T-helper 17 cell (primary cell): ENCODE measurements at places on chromosomes 13 and 19.

GRCh38 chr13:112330479-112331381, 45.4 kb upstream of the SPACA7 start:
- no peak for DNase-seq

DNA sequence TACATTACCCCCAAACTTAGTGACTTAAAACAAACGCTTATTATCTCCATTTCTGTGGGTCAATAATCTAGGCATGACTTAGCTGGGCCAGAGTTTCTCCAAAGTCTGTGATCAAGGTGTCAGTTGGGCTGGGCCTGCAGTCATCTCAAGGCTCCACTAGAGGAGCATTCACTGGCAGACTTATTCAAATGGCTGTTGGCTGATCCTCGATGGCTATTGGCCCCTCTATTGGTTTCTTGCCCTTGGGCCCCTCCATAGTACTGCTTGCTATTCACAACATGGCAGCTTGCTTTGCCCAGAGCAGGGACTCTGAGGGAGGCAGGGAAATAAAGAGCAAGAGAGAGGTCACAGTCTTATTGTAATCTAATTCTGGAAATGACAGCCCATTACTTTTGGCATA, 57.6 kb downstream of the RCBTB2 start:
- DNase-seq = no peak

- DNase-seq = no peak
These were observed 126.7 kb upstream of the MRI1 start for GRCh38 chr19:13637664-13638063.

DNA sequence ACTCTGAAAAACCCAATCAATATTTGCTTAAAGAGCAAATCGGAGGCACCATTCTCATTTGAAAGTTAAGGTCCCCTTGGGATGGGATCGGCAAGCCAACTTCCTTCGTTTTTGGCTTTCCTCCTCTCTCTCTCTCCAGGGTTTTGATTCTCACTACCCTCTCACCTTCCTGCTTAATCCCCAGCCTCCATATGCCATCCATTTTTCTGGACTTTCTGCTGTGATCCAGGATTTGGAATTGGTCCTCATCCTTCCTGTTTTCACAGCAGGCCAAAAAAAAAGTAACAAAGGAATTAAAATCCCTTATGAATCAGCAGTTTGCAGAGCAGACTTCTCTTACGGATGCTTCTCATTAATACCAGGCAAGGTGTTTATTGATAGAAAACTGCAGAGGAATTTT, 283.1 kb upstream of the TMTC4 start:
- no peak for DNase-seq

- no peak for DNase-seq
These were observed 920 bp upstream of the SIGLEC7 start for GRCh38 chr19:51141181-51141580.

DNA sequence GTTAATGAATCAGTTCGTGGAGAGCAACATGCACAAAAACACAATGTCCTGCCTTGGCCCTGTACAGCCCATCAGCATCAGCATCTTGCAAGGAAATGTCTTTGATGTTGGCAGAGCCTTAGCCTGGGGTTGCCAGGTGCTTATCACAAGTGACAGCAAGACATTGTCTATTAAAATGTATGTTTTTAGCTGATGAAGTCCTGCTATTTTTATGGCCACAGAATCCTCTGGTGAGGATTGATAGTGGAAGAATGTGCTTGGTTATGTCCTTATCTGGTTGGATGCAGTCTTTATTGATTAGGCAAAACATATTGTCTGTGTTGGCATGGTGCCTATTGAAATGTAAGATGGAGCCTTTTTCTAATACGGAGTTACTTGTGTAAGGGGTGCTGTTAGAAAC, 1427.0 kb upstream of the MIR17HG start:
- no peak for DNase-seq

- DNase-seq = no peak
These were observed 3.9 kb downstream of the FBXO17 start for GRCh38 chr19:38971672-38972071.

- DNase-seq = no peak
These were observed 25.5 kb upstream of the FBXO17 start for GRCh38 chr19:39001041-39001440.

GRCh38 chr19:17411801-17412200, 6.4 kb upstream of the BST2 start:
- no peak for DNase-seq

DNA sequence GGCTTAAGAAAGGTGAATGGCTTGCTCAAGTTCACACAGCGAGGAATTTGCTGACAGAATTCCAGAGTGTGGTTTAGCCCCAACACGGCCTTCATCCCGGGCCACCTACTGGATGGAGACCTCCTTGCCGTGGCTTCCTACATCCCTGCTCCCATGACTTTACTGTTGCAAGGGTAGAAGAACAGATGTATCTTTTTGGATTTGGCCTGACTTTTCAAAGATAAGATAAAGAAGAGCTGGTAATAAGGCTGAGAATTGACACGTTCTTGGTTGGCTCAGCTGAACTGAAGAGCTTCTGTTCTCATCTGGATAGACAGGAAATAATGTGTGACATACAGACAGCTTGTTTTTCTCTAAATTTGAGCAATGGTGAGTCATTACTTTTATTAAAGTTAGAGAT, 113.1 kb downstream of the KLF5 start:
- no peak for DNase-seq

DNA sequence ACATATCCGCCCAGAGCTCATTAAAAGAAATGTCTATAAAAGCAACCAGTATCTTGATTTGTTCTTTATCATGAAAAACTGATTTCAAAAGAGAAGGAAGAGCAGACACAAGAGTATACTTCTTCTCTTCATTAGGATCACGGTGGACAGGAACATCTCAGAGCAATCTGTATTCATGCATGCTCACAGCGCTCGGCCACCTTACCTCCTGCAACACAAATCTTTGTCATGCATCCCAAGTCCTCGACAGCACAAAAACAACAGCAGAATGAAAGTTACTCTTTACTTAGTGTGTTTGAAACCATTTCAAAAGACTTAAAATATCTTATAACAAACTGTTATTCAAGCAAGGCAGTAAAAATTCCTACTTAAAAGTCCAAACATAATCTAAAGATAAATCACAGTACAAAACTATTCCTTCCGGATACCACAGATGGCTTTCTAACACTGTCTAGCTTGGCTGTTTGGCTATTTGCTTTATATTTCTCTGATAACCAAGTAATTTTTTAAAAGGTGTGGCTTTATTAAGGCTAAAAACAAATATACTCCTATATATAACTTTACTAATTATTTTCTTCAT, 174.5 kb downstream of the TBC1D4 start:
- DNase-seq = no peak

- DNase-seq = no peak
These were observed 1015.7 kb downstream of the PCDH9 start for GRCh38 chr13:66214467-66214866.

- no peak for DNase-seq
These were observed 346.1 kb upstream of the MIR17HG start for GRCh38 chr13:91001371-91001770.

GRCh38 chr13:59112221-59112718, 1051.5 kb downstream of the DIAPH3 start:
- DNase-seq = no peak
